NCI-H1417 (cell line): ENCODE measurements at places on chromosomes 4 and X.
A peak's percentile ranks its signal among the peaks of the same experiment; 100 is the strongest.

GRCh38 chrX:134180601-134181274, 56.2 kb upstream of the CCDC160 start:
- DNase-seq, result no peak

DNA sequence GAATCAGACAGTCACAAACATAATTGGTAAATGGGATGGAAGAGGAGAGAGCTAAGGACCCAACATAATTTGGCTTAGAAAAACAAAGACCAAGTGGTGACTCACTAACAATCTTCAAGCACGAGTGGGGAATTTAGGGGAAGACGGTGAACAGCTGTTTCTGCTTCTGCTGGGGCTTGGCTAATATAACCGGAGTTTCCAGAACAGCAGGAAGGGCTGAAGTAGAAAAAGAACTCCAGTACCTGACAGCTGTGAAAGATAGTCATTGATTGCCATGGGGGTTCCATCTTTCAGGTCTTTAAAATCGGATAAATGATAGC, 290.9 kb upstream of the LDB2 start:
- DNase-seq, result no peak

DNA sequence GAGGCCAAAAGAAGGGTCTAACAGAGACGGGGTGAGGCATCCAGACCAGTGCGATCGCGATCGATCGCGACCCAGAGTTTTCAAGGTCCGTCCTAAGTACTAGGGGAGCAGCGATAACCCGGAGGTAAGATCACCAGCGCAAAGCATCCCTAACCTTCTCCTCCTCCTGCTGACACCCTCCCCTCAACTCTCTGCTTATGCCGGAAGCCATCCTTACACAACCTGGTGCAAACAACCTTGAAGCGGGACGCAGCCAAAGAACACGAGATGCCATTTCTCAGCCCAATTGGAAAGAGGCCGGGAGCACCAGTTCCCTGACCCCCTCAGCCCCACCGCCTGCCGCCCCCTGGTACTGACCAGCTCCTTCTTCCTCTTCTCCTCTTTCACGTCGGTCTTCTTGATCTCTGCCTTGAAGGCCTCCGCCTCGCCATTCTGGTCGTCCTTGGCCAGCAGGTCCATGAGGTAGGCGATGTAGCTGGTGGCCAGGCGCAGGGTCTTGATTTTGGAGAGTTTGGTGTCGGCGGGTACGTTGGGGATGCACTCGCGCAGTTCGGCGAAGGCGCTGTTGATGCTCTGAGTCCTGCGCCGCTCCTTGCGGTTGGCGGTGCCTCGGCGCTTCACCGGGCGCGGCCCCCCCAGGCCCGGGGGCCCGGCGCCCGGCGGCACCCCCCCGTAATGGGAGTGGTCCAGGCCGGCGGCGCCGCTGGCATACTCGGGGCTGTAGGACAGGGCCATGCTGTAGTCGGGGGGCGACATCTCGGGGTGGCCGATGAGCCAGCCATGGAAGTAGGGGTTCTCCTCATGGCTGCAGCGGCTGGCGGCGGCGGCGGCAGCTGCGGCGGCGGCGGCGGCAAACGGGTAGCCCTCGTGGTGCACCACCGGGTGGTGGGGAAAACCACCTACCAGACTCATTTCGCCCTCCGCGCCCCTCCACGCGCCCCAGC, 1.4 kb downstream of the HAND2 start:
- DNase-seq, result peak; percentile 84

DNA sequence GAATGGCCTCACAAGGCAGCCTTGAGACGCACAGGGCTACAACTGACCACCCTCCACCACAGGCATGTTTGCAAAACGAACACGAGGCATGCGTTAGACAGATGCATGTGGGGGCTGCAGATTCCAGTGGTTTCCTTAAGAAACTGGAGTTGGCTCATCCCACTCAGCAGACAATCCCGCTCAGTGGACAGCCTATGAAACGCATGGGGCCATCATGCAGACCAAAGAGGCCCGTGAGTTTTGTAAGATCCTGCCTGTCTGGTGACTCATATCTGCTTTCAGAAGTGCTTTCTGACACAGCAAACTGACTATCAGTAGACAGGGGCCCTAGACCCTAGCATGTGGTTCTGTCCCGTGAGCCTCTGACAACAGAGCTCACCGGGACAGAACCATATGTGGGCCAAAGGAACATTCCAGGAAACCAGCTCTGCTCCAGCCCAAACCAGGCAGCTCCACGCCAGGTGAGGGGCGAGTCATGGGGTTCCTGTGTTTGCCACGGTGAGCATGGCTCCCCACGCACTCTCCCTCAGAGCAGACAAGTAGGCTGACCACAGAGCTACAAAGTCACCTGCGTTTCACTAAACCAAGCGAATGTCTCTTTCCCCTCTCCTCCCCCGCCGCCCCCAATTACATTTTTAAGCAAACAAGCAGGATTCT, 74.4 kb downstream of the MTMR1 start:
- no peak for DNase-seq

DNA sequence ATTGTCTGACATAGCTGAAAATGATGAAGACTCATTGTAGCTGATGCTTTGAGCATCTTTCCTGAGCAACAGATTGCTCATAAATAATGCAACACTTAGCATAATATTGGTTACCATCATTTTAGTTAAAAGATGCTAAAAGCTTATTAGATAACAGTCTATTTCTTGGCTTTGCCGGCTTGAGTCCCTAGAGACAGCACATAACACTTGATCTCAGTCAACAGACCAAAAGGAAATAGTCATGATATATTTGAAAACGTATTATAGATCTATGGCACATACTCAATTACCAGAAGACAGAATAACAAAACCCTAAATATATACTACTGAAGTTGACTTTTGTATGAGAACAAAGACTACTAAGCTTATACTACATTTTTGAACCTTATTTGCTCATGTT, 846.7 kb upstream of the EPHA5 start:
- DNase-seq, result no peak

- DNase-seq, result no peak
These were observed 1.6 kb downstream of the REST start for GRCh38 chr4:56909086-56909894.

GRCh38 chr4:38242101-38242500, 281.9 kb downstream of the PTTG2 start:
- DNase-seq, result no peak

DNA sequence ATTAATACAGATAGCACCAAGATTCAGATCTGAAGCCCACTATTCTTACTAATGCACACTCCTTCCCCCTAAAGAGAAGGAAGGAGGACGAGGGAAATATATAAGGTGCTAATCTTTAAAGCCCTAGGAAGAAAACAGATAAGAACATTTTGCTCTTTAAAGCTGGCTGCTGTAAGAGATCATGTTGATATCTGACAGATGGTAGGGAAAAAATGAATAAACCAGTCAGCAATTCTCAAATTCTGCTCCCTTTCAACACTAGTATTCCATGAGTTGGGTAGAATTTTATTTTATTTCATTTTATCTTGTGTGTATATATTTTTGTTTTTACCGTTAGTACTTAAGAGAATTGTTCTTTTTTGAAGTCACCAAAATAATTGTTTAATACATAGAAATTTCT, 19.2 kb downstream of the OTC start:
- peak; percentile 64 for DNase-seq

- peak; percentile 56 for DNase-seq
These were observed 272.8 kb upstream of the PUDP start for GRCh38 chrX:7420717-7421116.

DNA sequence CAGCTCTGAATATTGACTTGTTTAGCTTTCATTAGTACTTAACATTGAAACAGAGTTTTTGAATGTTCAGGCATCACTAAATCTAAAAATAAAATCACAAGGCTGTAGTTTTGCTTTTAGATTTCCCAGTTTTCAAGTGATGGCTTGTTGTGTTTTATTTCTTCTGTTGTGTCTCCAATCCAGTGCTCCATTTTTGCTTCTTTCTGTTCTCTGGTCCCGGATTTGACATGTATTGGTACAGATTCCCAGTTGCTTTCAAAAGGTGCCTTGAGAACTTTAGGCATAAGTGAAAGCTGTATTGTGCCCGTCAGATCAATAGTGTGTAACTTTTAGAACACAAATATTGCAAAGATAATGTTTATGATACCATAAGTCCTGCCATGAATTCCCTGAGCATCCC, 53.2 kb downstream of the ARHGAP10 start:
- DNase-seq, result peak; percentile 63

DNA sequence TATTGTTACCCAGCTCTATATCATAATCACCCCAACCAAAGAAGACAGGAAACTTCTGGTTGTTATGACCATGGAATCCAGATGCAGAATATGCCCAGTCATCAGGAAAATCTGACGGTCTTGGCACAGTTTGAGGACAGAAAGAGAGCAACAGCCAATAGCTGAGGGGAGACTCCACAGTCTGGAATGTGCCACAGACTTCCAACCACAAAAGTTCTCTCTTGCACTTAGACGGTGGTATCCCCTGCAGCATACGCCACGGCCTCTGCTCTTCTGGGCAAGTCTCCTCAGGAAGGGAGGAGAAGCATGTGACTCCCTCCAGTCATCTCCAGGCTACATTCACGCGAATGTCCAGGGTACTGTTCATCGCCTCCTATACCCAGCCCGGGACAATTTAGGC, 18.4 kb downstream of the ZNF827 start:
- DNase-seq, result no peak

DNA sequence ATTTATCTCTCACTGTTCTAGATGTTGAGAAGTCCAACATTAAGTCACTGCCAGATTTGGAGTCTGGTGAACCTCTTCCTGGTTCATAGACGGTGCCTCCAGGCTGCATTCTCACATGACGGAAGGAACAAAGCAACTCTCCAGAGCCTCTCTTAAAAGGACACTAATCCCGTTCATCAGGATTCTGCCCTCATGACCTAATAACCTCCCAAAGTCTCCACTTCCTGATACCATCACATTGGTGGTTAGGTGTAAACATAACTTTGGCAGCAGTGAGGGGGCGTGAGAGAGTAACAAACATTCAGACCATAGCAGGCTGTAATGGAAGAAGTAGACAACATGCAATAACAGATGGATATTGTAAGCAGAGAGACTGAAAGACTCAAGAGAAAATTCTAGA, 388.6 kb downstream of the PDHA2 start:
- no peak for DNase-seq

GRCh38 chr4:42713391-42713790, 56.5 kb upstream of the ATP8A1 start:
- no peak for DNase-seq

DNA sequence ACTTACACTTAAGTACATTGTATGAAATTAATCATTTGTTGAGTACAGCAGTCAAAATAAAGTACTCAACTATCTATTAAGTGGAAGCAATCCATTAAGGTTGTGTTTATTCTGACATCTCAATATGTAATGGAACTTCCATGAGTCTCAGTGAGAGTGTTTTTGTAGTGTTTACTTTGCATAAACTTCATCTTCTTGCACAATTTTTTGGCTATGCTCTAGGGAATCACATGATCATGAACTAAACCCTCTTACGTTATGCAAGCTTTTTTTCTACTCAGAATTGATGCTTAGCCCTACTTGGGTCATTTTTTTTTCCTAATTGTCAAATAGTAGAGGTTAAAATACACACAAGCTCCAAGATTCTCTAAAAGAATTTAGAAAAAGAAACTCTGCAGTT, 21.1 kb upstream of the PIGA start:
- DNase-seq, result no peak

GRCh38 chr4:53476232-53477037, 99.0 kb downstream of the FIP1L1 start:
- DNase-seq, result no peak

GRCh38 chrX:130999360-130999759, 58.8 kb upstream of the ARHGAP36 start:
- DNase-seq, result no peak
